ELR (cell line): ENCODE measurements at places on chromosomes 1 and 21.

DNA sequence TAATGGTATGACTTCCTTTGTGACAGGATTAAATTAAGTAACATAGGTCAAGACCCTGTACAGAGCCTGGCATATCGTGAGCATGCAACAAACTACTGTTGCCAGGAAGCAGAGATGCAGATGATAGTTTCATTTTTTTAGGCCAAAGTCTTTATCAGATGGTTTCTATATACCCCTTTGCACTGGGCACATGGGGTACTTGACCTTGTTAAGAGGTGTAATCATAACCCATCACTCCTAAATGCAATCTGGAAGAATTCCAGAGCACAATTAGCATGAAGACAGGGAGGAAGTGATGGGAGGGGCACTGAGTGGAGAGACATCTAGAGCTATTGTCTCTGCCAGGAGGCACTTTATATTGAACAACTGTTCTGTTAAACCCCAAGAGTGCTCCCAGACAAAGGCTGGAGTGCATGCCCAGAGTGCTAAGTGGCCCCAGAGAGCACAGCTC, 22.1 kb downstream of the ZBTB17 start:
- no peak for DNase-seq

DNA sequence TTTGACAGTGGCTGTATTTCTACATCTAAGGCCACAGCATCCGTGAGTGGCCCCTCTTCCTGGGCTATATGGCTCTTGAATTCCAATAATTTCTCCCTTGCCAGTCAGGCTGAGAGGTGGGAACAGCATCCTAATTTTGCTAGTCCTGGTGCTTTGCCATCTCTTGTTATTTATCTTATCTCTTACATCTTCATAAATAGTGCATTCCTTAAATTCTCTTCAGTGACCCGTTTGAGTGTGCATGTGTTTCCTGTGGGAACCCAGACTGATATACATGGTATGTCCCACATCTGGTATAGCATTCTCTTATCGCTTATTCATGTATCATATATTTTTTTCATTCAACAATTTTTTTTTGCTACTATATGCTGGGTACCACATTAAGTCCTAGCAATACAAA, 9.9 kb downstream of the S100A11 start:
- DNase-seq = peak; percentile 74

- no peak for DNase-seq
These were observed 79.9 kb upstream of the CHRM3 start for GRCh38 chr1:239306426-239306825.

DNA sequence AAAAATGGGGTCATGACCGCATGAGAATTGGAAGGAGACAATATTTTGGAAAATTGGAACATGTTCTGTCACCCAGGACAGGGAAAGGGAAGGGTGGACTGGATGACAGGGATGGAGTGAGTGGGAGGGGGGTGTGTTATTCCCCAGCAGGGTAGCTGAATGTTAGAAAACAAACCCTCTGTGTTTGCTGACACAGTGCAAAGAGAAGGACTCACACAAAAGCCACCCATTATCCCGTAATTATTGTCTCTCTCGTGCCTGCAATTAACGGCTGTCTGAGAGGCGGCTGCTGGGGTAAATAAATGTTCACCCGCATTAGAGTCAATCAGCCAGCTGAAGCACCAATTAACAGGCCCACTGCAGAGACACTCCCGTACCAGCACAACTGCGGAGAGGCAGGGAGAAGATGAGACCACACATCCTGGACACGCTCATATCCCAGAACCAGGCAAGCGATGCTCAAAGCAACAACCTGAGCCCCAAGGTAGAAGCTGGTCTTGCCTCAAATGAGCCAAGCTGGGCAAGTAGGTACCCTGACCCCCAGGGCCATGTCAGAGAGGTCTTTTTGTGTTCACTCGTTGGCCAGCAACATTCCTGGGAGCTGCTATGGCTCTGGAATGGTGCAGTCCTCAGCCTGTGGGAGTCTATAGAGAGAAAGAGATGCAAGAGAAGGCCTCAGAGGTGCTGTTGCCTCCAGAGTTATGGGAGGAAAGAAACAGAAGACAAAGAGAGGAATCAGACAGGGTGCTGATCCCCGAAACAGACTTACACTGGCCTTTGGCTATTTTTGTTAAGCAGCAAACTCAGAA, 19.4 kb downstream of the PLEKHA6 start:
- DNase-seq = no peak

DNA sequence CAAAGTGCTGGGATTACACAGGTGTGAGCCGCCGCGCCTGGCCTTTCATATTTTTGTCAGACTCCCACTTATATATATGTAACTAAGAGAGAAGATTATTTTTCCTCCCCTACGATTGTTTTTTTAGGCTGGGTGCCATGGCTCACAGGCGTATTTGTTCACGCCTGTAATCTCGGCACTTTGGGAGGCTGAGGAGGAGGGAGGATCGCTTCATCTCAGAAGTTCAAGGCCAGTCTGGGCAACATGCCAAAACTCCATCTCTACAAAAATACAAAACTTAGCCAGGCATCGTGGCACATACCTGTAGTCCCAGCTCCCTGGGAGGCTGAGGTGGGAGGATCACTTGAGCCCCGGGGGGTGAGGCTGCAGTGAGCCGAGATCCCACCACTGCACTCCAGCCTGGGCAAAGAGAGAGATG, 23.9 kb upstream of the ITLN2 start:
- no peak for DNase-seq

DNA sequence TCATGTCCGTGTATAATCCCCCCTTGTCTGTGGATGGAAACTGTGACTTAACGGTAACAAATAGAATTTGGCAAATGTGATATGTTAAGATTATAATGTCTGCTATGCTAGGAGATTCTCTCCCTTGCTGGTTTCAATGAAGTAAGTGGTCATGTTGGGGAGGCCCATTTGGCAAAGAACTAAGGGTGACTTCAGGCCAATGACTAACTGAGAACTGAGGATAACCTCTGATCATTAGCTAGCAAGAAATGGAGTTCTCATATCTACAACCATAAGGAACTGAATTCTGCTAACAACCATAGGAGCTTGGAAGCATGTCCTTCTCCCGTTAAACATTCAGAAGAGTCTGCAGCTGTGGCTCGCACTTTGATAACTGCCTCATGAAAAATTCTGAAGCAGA, 2.3 kb downstream of the IFI44L start:
- no peak for DNase-seq

DNA sequence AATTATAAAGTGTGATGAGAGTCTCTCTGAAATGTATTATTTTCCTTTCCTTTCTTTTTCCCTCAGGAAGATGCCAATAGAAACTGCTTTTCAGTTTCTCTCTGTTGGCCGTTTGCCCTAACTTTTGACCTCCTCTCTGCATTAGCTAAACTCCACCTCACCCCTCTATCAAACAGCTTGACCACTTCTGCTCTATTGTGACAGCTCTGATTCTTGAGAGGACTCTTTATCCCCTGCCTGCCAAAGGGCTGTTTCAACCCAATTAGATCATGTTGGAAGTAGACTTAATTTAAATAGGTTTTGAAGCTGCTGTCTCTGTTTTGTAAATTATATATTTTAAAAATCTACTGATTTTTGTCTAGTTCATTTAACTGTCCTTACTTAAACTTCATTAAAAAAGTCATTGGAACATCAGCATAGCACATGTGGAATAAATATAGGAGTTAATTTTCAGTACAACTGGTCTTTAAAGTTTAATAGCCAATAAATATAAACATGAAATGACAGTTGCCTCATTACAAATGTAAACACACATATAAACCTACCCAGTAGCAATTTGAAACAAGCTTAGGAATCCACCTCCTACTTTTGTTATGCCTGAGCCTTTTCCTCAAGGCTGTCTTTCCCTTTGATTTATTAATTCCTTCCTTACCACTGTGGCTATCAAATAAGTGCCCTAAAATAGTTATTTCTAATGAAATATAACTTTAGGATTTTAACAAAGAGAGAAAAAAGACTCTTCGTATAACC, 152.0 kb downstream of the CHRM3 start:
- DNase-seq = no peak

DNA sequence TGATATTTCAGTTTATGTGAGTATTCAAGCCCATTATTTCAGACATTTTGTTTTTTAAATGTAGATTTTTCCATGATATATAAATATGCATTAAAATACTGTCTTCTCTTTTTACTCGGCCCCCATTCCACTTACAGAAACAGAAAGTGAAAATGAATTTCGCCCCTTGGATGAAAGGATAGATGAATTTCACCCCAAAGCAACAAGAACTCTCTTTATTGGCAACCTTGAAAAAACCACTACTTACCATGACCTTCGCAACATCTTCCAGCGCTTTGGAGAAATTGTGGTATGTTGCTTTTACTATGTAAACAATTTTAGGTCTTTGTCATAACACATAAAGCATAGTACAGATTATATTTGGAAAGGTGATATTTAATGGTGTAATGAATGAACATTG, 59.9 kb downstream of the ZBTB17 start:
- DNase-seq = peak; percentile 42

GRCh38 chr1:245094092-245094491, 60.7 kb upstream of the KIF26B start:
- DNase-seq = no peak

DNA sequence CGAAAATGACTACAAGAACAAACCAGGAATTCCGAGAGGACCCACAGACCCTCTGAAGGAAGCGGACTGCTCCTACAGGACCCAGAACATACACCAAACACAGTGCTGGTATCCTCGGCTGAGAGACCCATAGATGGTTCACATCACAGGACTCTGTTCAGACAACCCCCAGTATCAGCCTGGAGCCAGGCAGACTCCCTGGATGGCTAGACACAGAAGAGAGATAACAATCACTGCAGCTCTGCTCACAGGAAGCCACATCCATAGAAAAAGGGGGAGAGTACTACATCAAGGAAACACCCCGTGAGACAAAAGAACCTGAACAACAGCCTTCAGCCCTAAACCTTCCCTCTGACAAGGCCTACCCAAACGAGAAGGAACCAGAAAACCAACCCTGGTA, 434.0 kb upstream of the NR5A2 start:
- no peak for DNase-seq

GRCh38 chr1:53381790-53382401, 54.0 kb upstream of the LRP8 start:
- DNase-seq = peak; percentile 88

DNA sequence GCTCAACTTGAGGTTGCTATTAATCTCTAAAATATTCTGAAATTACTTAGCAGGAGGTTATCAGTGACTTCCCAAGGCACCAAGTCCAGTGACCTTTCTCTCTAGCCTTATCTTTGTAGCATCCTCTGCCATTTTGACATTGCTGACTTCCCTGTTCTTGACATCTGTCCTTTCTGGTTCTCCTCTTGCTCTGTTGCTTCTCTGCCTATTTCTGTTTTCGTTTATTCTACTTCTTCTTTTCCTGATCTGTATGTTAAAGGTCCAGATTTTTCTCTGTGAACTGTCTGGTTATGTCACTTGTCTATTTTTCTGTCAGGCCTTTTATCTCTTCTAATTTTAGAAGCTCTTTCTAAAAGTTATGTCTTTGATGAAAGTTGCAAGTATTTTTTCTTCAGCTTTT, 178.8 kb downstream of the VPS13D start:
- no peak for DNase-seq

- DNase-seq = no peak
These were observed 6.4 kb upstream of the SMCP start for GRCh38 chr1:152871731-152872126.

DNA sequence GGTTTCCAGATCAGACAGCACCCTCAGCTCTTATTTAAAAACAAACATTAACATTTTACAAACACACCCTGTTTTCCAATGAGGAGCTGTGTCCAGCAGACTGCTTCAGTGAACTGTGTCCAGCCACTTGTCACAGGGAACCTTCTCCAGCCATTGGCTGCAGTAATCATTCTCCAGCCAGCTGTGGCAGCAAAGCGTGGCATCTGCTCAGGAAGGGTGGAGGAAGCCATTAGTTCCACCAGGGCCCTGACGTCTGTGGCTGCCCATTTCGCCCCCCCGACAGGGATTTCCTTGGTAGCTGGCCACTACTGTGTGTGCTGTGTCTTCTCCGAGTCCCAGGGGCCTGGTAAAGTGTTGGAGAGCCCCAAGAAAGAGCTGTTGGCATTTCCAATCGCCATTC, 62.9 kb upstream of the SELENON start:
- DNase-seq = no peak

- no peak for DNase-seq
These were observed 90.1 kb downstream of the DTL start for GRCh38 chr1:212125654-212126053.

- DNase-seq = no peak
These were observed 167.5 kb downstream of the KCNT2 start for GRCh38 chr1:196440711-196441110.

DNA sequence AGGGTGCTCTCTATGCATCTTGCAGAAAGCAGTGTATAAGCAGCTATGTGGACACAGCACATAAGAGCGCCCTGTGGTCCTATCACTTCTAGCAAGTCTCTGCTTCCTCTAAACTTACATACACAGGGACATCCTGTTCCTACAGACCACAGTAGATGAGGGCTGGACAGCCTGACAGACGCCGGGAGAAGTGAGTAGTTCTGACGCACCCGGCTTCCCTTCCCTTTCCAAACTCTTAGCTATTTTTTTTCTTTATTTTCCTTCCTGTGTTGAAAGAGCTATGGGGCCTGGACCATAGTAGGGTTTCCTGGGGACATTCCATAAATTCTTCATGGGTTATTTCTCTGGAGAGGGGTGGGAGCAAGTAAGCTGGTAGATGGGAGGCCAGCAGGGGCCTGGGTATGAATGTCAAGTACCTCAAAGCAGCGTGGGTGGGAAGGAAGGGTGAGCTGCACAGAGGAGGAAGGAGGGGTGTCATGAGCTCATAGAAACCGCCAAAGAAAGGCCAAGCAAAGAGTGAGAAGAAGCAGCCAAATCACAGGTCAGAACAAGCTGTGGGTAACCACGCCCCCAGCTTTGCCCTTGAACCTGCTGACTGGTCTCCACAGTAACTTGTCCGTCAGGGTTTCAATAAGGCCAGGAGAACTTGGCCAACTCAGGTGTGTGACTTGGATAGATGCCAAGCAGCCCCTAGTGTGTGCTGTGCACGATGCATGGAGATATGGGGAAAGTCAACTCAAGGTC, 36.6 kb downstream of the PLXNA2 start:
- peak; percentile 99 for DNase-seq
